Inflammatory macrophage treated with lipopolysaccharide for 4 hours (primary cell): ENCODE measurements at places on chromosomes 4 and X.

DNA sequence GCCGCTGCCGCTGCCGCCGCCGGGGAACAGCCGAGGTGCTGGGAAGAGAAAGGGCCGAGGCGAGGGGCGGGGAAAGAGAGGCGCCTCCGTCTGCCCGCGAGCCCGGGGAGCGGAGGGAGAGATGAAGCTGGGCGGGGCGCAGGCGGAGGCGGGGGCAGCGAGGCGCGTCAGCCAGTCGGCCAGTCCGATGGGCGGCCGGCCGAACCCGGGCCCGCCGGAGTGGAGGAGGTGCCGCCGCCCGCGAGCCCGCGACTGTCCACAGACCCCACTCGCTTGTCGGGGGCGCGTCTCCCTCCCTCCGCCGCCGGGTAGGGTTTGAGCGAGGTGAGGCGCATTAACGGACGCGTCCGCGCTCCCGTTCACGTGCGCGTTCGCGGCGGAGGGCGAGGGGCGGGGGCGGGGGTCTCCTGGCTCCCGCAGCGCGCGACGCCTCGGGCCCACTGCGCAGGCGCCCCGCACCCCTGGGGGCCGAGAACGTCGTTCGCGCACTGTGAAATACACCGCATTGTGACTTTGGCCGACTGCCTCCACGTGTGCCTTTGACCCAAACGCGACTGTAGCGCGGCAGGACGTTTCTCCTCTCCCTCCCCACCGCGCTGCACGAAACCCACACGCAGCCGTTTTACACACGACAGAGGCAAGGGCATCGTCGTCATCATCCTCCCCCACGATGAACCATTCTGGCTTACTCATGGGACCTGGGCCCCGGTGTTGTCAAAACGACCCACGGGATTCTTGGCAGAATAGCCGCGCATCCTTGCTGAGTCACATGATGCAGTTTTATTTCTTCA lies at the start of gene NUDT11:
NUDT11 (minus strand) TSS at position 92 of the 791 bp plus-strand sequence. CDS start 148 bp downstream, outside the sequence.
- peak; percentile 22 for DNase-seq

- DNase-seq = no peak
Measured at GRCh38 chr4:8769645-8770517, 101.8 kb downstream of the HMX1 start.

- no peak for DNase-seq
Measured at GRCh38 chr4:100369871-100370270, 148.0 kb downstream of the EMCN start.

GRCh38 chr4:110224142-110224541 lies 25.7 kb upstream of the ELOVL6 start:
- no peak for DNase-seq

DNA sequence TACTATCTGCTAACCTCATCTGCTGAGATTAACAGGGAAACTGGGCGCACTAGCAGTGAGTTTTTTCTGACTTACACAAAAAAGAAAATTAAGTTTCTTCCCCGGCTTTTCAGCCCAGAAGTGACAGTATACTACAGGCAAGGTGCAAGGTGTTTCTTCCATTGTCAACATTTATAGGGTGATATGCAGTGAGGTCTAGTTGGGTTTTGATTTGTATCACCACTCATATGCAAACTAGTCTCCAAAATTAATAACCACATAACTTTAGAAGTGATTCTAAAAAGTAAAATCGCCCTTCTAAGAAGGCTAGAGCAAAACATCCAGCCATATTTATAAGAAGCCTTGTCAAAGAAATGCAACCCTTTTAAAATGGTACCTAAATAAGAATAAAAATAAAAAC lies 640.1 kb downstream of the ARAP2 start:
- no peak for DNase-seq

DNA sequence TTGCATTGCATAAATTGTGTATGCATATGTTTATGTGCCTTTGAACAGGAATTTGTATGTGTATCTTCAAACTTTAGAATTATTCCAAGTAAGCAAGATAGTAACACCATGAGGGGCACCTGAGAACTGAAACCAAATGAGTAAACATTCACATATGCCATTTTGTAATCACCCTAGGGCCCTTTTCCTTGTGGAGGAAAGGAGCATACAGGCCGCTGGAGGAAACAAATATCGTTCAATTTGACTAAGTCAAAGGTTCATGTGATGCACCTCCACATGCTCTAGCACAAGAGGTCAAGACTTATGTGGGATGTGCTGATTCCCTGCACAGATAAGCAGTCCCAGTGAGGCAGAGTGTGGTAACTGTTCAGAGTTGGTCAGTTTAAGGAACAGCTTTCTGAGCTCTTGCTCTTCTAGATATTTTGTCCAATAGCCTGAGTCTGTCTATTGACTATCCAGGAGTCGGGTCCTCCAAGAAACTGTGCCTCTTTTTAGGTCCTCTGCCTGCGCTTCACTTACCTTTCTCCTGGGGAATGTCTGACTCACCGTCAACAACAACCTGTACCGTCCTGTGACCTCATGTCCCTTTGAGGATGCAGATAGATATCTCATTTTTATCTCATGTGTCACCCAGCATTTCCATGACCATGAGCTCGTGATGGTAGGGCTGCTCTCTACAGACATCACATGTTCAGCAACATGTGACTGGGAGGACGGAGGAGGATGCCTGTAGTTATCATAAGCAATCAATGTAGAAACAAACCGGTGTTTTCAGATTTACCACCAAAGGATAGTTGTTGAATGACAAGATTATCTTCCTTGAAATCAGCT lies 196.9 kb downstream of the NWD2 start:
- no peak for DNase-seq

DNA sequence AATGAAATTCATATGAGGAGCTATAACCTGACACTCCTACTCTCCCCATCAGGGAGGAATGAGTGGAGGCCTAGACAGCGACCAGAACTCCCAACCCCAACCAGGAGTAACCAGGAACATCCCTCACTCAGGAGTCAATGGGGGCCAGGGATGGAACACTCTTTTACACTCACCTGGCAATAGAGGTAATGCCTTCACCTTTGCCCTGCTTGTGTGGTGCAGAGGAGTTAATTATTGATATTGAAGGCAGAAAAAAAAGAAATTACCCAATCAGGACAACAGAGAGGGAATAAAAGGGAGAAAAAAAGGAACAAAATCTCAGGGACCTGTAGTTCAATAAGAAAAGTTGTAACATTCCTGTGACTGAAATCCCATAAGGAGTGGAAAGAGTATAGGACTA lies 141.5 kb downstream of the PPP4R3C start:
- no peak for DNase-seq

DNA sequence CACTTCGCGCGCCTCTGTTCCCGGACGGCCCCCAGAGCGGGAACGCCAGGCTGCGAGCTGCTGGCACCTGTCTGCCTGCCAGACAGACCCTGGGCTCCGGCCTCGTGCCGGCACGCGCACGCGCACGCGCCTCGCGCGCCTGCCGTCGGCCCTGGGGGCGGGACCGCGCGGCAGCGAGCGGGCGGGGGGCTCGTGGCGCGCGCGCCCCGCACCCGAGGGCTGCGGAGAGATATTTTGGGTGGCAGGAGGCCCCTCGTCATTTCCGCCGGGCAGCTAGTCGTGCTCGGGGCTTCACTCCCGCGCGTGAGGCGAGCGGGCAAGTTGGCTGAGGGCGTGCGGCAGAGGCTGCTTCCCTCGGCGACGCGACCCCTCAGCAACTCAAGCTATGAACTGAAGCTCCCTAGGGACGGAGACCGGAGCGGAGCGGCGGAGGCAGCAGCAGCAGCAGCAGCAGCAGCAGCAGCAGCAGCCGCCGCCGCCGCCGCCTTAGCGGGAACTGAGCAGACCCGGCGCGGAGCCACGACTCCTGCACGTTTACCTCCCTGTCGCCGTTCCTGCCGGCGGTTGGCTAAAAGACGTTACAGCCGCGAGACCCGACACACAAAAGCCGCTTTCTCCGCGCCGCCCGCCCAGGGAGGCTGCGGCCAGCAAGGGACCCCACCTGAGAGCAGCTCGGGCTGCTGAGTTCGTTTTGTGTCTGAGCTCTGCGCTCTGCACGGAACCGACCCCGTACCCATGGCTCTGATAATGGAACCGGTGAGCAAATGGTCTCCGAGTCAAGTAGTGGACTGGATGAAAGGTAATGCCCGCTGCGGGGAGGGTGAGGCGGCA lies at the start of gene CNKSR2:
CNKSR2 (plus strand) TSS at position 256 of the 831 bp plus-strand sequence; CDS start at position 736, 480 bp downstream.
- peak; percentile 7 for DNase-seq

- DNase-seq = no peak
Measured at GRCh38 chr4:150164055-150164454, 85.8 kb downstream of the DCLK2 start.

- no peak for DNase-seq
Measured at GRCh38 chr4:47451657-47452056, 11.8 kb downstream of the COMMD8 start.

- no peak for DNase-seq
Measured at GRCh38 chr4:96347582-96347981, 507.7 kb downstream of the PDHA2 start.

- DNase-seq = no peak
Measured at GRCh38 chr4:140186651-140187315, 32.8 kb upstream of the MAML3 start.

DNA sequence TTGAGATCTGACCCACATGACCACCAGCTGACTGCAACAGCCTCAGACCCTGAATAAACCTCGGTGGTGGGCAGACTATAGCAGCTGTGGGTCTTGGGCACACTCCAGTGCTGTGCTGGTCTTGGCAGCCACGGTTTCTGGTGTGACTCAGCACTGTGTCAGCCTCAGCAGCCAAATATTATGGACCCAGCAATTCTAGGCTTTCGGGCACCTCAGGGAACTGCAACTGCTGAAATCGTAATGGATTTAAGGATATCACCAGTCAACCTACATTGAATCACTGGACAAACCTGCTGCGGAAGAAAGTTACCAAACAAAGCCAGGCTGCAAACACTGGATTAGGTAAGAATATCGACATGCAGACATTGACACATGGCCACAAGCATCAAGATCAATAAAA lies 10.5 kb upstream of the UBE2NL start:
- DNase-seq = no peak

DNA sequence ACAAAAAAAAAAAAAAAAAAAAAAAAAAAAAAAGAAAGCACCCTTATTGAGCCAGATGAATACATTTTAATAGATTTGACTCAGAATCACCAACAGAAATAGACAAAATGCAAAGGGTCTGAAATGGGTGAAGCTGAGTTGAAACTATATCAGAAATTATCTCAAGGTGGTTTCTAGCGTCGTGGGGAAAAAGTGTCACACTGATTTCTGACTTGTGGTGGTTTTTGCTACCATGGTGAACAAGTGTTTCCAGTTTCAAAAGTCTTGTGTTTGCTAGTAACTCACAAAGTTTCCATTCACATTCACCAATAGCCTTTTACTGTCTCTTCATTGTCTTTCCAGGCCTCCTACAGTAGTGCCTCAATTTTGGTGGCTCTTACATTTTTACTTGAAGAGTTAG lies 135.5 kb downstream of the ARHGAP24 start:
- no peak for DNase-seq

DNA sequence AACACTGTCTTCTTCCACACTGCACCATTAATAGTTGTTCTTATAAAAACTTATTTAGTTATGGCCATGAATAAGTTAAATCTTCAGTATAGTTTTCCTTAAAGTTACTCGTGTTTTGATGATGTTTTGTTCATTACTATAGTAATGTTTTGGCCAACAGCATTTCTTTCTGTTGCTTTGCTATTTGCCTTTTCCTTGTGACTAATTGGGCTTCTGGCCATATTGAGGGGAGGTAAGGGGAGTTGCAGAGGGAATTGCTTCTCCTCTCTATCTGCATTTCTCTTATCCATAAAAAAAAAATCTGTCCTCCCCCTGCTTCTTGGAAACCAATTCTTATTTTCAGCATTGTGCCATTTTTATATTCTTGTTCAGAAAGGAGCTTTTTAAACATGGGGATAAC lies 42.7 kb upstream of the ZCCHC12 start:
- DNase-seq = no peak

- DNase-seq = no peak
Measured at GRCh38 chr4:74041418-74041817, 2.9 kb upstream of the CXCL3 start.

- DNase-seq = no peak
Measured at GRCh38 chr4:54819034-54819433, 161.3 kb downstream of the KIT start.

- no peak for DNase-seq
Measured at GRCh38 chr4:55138367-55138766, 13.0 kb upstream of the KDR start.

- no peak for DNase-seq
Measured at GRCh38 chrX:41789374-41789773, 65.4 kb downstream of the GPR82 start.

GRCh38 chr4:98828801-98829200 lies 100.1 kb downstream of the EIF4E start:
- no peak for DNase-seq
